NCI-H69 (cell line): ENCODE measurements at places on chromosomes 5 and 9.

GRCh38 chr9:119963798-119964372 is 594.6 kb upstream of the BRINP1 start:
- peak; percentile 90 for DNase-seq

DNA sequence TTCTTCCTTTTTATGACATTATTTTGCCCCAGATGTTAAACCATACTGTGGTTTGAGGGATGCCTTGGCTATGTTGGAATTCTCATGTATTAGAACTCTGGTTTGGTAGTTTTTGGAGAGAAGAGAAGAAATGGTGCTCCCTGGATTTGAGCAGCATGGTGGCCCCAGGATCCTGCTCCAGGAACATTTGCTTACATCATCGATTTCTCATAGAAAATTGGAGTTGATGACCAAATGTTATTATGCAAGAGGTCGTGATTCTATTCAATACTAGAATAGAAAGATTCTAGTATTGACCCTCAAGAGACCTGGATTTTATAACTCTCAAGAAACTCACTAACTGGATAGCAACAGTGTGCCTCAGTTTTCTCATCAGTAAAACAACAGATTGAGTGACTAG is 77.5 kb upstream of the GNAQ start:
- no peak for DNase-seq

- DNase-seq: no peak
These were observed 32.9 kb upstream of the DAB2IP start for GRCh38 chr9:121618504-121618903.

GRCh38 chr5:10856683-10857337 is 95.8 kb upstream of the DAP start:
- DNase-seq: peak; percentile 31

- DNase-seq: no peak
These were observed 328.9 kb downstream of the ELAVL2 start for GRCh38 chr9:23497137-23497504.

- peak; percentile 96 for DNase-seq
These were observed 3.6 kb downstream of the ERGIC1 start for GRCh38 chr5:172837640-172838039.

- DNase-seq: no peak
These were observed 15.7 kb downstream of the DAB2 start for GRCh38 chr5:39409033-39409432.

GRCh38 chr5:12316812-12317211 is 412.6 kb upstream of the CTNND2 start:
- no peak for DNase-seq

DNA sequence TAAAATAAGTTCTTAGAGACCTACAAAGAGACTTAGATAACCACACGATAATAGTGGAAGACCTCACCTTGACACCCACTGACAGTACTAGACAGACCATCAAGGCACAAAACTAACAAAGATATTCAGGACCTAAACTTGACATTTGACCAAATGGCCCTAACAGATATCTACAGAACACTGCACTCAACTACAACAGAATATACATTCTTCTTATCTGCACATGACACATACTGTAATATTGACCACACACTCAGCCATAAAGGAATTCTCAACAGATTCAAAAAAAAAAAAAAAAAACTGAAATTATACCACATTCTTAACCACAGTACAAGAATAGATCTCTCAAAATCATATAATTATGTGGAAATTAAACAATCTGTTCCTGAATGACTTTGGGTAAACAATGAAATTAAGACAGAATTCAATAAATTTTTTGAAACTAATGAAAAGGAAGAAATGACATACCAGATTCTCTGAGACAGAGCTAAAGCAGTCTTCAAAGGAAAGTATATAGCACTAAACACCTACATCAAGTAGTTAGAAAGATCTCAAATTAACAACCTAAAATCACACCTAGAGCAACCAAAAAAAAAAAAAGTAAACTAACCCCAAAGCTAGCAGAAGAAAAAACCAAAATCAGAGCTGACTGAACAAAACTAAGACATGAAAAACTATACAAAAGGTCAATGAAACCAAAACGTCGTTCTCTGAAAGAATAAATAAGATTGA is 362.3 kb upstream of the POU5F2 start:
- DNase-seq: no peak

- DNase-seq: peak; percentile 49
These were observed 476.8 kb upstream of the CYLC2 start for GRCh38 chr9:102518324-102518723.
